Stimulated activated CD8-positive, alpha-beta memory T cell treated with anti-CD3 and anti-CD28 coated beads, Interleukin-4, amount 100 ng/mL, for 4 hours (primary cell): ENCODE measurements at places on chromosomes 11 and 22.

GRCh38 chr22:47645450-47645914 is 883.0 kb downstream of the TBC1D22A start:
- no peak for DNase-seq

DNA sequence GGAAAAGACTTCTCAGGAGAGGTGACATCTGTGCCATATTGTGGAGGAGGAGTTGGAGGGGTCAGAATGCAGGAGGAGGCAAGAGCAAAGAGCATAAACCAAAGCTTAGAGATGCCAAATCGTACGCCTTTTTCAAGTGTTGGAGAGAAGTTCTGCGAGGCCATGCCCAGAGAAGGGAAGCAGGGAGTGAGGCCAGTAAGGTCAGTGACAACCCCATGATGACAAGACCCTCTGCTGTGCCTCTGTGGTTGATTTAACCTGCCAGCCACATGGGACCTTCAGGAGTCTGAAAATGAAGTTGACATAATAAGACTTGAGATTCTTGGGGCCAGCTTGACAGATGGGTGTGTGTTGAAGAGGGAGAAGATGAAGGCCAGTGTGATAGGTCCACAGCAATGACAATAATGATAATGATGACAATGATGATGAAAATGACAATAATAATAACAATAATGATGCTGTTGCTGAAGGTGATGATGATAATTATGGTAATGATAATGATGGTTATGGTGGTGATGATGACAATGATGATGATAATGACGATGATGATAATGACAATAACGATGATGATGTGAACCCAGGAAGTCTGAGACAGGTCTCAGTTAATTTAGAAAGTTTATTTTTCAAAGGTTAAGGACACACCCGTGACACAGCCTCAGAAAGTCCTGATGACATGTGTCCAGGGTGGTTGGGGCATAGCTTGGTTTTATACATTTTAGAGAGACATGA is 152.6 kb upstream of the B3GAT1 start:
- DNase-seq: no peak

DNA sequence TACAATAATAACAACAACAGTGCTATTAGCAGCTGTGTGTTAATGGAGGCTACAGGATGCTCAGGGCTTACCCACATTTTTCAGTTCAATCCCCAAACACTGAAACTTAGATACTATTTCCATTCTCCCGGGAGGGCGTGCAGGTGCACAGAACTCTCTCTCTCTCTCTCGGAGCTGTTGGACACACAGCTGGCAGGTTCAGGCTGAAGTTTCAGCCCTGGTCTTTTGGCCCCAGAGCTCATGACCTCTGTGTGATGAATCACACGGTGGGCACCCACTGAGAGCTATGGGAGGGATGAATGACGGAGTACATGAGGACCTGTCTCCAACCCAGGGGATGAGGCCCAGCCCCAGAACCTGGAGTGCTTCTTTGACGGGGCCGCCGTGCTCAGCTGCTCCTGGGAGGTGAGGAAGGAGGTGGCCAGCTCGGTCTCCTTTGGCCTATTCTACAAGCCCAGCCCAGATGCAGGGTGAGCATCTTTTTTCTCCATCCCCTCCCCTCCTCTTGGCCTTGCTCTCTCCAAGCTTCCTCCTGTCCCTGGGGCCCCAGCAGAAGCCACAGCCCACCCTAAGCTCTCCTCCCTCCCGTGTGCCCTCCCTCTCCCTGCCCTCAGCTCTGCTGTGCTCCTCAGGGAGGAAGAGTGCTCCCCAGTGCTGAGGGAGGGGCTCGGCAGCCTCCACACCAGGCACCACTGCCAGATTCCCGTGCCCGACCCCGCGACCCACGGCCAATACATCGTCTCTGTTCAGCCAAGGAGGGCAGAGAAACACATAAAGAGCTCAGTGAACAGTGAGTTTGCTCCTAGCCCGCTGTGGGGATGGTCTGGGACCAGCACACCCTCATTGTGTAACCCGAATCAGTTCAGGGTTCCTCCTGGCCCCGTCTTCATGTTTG is 16.9 kb downstream of the CSF2RB start:
- DNase-seq: no peak

- DNase-seq: no peak
These were observed 3.4 kb upstream of the OR6Q1 start for GRCh38 chr11:58027341-58027740.

GRCh38 chr11:69156235-69156639 is 502 bp downstream of the SMIM38 start:
- no peak for DNase-seq

- no peak for DNase-seq
These were observed 10.3 kb upstream of the POLA2 start for GRCh38 chr11:65251476-65251875.
